ENCODE measurements at places on chromosomes 2 and 18.

DNA sequence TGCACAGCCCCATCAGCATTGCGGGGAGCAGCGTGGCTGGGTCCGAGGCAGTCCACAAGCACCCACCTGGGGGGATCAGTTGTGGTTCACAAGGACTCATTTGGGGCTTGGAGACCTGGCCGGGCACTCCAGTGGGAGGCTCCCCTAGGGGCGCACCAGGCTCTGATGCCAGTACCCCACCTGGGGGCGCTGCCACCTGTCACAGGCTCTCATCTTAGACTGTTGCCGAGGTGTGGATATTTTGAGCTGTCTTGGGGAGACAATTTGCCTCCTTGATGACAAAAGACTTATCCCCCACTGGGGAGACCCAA is 3.0 kb downstream of the ADRA2B start:
- DNase-seq, result no peak

GRCh38 chr18:60421356-60422118 is 49.0 kb upstream of the MC4R start:
- DNase-seq, result no peak

DNA sequence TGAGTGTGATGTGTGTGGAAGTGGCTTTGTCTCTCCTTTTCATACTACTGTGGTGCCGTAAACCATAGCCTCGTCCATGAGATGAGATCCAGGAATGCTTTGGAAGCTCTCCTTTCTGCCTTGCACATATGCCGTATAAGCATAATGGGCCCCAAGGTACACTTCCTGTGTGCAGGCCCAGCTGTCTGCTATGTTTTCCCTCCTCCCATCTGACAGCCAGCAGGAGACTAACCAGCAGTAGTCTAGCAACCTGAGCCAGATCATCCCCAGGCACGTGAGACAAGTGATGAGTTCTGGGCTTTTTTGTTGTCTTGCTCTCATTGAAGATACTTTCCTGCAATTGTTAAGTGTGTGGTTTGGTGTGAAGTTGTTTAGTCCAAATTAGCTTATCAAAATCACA is 555.5 kb upstream of the LRRTM4 start:
- DNase-seq, result no peak

DNA sequence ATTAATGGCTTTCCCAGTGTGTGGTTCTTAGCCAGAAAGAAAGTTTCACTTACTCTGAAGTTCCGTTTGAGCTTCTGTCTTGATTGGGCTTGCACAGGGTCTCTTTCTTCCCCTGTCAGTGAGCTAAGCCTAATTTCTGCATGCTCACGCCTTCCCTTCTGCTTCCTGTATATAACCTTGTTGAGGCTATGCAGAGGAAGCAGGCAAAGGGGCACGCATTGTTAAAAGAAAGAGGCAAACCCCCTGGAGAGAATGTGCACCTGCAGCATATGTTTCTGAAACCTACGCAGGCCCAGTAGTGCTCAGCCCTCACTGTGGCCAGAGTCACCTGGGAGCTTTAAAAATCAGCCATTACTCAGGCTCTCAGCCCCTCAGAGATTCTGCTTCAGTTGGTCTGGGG is 14.5 kb upstream of the PLA2R1 start:
- no peak for DNase-seq

DNA sequence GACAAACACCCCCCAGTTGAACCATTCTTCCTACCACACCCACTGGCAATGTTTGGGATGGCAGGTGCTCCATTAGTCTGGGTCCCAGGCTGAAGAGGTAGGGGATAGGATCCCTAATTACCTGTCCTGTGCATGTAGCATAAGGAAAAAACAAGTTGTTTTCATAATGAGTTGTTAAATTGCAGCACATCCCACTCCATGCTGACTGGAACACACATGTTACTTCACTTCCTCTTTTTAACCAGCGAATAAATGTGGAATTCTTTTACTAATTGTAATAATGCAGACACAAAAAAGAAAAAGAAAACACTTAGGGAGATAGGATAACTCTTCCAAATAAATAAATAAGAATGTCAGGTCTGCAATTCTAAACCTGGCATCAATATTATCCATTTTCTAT is 11.8 kb upstream of the CBLN2 start:
- no peak for DNase-seq

GRCh38 chr2:197604117-197604860 is 71.1 kb downstream of the RFTN2 start:
- no peak for DNase-seq

DNA sequence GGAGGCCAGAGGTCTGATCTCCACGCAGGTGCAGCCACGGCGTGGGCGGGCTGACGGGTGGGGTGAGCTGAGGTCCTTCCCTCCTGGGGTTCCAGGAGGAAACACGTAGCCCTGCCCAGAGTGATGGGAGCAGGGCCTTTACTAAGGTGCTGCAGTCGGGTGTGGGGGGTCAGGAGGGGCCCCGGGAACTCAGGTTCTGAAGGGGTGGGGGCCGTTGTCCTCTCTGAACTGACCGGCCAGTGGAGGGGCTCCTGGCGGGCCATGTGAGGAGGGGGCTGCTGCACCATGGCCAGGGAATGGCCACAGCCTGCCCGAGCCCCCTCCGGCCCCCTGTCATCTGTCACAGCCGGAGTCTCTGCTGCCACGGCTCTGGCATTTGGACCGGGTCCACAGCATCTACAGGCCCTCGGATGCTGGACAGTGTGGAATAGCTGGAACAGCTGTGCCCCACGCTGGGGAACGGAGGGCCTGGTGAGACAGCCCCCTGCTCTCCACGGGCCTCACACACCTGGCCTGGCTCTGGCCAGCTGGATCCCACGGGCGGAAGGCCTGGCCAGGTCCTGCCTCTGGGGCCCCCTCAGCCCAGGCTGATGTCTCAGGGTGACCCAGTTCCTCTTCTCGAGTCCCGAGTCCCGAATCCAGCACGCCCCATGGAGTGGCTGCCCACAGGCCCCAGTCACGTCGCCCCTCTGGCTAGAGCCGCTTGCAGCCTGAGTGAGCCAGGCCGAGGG is 145.6 kb upstream of the GPC1 start:
- DNase-seq, result no peak

DNA sequence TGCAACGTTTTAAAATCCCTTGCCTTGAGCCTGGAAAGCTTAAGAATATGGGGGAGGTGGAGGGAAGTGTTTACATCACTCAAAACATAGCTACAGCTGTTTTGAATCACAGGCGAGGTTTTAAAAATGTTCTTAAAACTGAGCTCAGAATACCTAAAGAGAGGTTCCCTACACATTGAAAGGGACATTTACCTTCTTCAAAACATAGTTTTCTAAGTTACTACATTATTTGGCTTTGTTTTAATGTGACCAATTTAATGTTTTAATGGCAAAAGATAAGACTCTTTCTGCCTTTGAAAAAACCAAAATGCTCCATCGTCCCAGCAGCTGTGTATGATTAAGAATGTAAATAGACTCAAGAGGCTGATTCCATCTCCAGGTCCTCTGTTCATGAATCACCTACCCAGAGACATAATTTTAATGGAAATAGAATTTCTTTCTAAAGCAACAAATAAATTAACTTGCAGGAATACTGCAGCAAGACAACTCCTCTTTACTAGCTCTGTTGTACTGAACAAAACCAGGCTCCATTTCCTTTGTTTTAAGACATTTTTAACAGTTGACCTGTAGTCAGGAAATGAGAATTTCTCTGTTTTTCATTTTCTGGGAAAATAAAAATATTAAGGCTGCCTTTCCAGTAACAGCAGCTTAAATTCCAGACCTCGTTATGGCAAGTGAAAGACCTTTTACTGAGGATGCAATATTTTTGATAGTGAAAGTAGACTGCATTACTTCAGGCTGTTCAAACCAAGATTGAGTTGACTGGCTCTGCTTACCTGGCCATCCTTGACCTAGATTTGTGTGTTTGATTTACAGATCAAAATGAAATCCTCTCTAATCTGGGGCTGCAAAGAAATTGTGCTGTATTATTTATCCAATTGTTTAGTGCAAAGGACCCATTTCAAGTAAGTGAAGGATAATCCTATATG is 33.7 kb upstream of the WDR75 start:
- DNase-seq, result no peak

- DNase-seq, result no peak
These were observed 431.5 kb downstream of the ARHGAP15 start for GRCh38 chr2:143560724-143561123.

DNA sequence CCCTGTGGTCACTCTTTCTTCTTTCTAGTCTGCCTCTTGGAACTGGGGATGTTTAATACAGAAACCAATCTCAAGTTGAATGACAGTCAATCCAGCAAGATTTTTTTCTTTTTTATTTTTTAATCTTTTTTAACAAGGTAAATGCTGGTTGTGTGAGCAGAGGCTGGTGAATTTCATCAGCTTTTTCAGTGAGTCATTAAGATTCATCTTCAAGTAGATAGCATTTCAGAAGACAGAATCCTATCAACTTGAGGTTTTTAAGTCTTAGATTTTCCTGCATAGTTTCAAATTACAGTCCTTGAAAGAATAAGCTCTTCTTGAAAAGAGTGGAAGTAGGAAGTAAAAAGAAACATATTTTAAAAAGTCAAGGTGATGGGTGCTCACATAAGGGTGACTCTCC is 12.4 kb downstream of the SLC8A1 start:
- DNase-seq, result no peak

DNA sequence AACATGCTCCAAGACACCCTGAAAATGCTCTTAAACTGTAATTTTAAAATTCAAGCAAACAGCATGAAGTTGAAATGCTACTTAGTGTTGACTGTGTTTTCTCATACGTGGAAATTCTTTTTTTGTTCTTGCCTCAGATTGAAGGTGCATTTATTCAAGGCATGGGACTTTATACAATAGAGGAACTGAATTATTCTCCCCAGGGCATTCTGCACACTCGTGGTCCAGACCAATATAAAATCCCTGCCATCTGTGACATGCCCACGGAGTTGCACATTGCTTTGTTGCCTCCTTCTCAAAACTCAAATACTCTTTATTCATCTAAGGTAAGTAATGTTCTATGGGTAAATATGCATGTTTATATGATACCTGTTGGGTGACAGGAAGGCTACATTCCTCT is 82.7 kb downstream of the AOX1 start:
- DNase-seq, result no peak

DNA sequence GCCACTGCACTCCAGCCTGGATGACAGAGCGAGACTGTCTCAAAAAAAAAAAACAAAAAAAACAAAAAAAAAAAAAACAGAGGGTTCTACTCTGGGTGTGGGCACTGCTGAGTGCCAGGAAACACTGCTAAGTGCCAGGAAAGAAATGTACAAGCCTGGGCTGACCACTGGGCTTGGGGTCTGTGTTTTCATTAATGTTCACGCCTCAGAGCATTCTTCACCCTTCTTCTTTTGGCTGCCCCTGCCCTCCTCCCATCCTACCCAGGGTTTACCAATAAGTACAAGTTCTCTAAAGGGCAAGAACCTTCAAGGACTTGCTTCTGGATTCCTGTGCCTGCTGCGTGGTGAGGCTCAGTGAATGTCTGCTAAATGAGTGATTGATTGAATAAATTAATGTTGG is 49.3 kb upstream of the LRPPRC start:
- no peak for DNase-seq

- peak; percentile 24 for DNase-seq
These were observed 10.0 kb upstream of the TTR start for GRCh38 chr18:31581498-31582197.

DNA sequence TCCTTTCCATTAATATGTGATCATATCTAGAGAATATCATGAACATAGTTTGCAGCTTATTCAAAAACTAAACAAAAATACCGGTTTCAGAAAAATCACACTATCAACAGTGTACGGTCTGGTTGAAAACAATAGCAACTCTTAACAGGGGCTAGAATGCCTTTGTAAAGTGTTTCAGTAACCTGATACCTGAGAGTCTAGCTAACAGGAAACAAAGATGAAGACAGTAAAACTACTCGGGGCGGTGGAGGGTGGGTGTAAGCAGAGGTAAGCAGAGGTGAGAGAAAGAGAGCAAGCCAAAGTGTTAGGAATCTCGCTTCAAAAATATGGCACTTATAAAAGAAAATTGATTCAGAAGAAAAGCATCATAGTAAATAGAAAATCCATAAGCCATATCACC is 109.0 kb upstream of the RGPD4 start:
- no peak for DNase-seq

DNA sequence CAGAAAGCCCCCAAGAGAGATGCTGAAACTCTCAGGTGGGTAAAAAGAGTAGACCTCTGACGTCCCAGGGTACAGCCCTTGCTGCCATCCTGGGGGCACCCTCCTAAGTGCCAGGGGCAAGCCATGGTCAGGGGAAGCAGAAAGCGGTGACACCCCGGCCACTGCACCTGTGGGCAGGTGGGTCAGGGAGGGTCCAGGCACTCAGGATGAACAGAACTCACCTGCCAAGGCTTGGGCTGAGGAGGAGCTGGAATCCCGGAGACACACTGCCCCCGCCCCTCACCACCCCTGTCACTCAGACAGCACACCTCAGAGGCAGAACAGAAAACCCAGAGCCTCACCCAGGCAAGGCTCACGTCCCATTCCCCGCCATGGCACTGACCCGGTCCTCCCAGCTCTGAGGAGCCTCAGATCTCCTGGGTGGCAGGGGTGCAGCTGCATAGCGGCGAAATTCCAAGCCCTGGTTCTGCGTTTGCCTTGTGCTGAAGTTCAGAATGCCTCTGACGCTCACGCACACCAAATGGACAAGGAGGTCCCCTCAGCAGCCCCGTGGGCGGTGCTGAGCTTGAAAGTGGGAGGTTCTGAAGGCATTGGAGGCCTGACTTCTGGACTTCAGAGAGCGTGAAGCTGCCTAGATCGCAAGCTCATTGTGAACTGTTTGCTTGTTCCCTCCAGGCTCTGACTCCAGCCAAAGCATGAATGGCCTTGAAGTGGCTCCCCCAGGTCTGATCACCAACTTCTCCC is 4.3 kb downstream of the GPR17 start:
- DNase-seq, result no peak

GRCh38 chr2:240963065-240963867 is 35.2 kb upstream of the SNED1 start:
- no peak for DNase-seq

DNA sequence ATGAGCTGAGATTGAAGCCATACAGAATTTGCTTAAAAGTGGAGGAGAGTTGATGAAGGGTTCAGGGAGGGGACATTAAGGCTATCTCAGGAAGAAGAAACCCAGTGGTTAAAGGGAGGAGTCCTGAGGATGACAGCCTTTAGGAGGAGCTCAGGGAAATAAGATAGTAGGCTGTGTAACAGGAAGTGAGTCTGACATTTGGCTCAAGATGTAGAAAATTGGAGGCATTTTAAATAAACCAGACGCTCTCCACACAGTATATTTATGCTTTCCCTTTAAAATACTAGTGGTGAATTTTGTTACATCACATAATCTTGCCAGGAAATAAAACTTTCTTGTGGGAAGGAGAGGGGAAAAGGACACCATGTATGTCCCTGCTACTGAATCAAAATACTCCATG is 11.6 kb downstream of the KCNH7 start:
- no peak for DNase-seq

- no peak for DNase-seq
These were observed 626.7 kb downstream of the LRRTM4 start for GRCh38 chr2:76895469-76895868.

GRCh38 chr2:33620-34019 is 12.7 kb downstream of the FAM110C start:
- no peak for DNase-seq

Measured in non-pigmented ciliary epithelial cell (primary cell).